Naive thymus-derived CD4-positive, alpha-beta T cell (primary cell): ENCODE measurements at places on chromosomes 4 and X. TPM values are rescaled to one million over a fixed set of nuclear protein-coding genes. Genes with fewer than 3 reads are reported as not detected.
A peak's percentile ranks its signal among the peaks of the same experiment; 100 is the strongest.

DNA sequence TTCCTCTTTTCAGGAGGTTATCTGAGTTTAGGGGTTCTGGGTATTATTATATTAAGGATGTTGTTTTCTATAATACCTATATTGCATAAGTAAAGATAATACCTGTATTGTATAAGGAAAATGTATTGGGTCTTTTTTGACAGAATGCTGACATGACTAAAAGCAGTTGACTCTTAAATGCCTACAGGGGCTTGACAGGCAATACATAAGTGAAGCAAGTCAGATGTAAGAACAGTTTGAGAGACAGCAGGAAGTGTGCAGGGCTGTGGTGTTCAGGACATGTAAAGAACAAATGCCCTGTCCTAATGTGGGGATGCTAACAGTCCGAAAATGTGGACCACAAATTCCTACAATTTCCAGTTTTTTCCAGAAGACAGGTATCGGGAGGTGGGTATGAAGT lies 30.2 kb upstream of the NDST3 start:
- DNase-seq = no peak
- no peak overlapping the region for H3K4me3 ChIP-seq
- no peaks in the 10 kb centered on the region for H3K36me3 ChIP-seq
- no peaks in the 10 kb centered on the region for H3K27me3 ChIP-seq
- H3K4me1 ChIP-seq = no peaks in the 10 kb centered on the region

DNA sequence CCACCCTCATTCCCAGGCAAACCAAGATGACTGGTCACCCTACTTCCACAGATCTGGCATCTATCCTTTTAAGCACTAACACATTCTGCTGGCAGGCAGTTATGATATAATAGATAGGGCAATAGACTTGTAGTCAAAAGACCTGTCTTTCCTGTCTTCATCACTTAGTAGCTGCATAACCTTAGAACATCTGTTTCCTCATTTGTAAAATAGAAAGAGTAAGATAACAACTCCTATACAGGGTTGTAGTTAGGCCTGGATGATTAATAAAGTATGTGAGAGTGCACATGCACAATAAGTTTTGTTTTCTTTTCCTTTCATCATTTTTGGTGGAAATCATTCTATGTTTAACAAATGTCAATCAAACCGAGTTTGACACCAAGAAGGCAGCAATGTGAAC lies 72.1 kb downstream of the GPR82 start:
- H3K27ac ChIP-seq = no peak overlapping the region
- no peak overlapping the region for H3K4me3 ChIP-seq
- no peak for DNase-seq
- H3K27me3 ChIP-seq = no peaks in the 10 kb centered on the region

DNA sequence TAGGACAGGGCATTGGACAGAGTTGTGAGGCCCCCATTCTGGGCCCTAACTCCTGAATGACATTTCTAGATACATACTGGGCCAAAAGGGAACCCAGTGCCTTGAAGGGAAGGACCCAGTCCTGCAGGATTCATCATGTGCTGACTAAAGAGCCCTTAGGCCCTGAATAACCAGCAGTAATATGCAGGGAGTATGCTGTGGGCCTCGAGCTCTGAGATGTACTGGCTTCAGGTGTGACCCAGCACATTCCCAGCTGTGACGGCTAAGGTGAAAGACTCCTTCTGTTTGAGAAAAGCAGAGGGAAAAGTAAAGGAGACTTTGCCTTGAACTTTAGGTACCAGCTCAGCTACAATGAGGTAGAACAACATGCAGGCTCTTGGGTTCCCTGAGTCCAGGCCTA lies 138.2 kb upstream of the HUWE1 start:
- no peaks in the 10 kb centered on the region for H3K36me3 ChIP-seq
- H3K27ac ChIP-seq = no peak overlapping the region
- H3K4me3 ChIP-seq = no peak overlapping the region
- no peak for DNase-seq

PROM1 gene
- polyA plus RNA-seq = not detected

ARHGEF9 gene
- polyA plus RNA-seq = 9.6 TPM

DNA sequence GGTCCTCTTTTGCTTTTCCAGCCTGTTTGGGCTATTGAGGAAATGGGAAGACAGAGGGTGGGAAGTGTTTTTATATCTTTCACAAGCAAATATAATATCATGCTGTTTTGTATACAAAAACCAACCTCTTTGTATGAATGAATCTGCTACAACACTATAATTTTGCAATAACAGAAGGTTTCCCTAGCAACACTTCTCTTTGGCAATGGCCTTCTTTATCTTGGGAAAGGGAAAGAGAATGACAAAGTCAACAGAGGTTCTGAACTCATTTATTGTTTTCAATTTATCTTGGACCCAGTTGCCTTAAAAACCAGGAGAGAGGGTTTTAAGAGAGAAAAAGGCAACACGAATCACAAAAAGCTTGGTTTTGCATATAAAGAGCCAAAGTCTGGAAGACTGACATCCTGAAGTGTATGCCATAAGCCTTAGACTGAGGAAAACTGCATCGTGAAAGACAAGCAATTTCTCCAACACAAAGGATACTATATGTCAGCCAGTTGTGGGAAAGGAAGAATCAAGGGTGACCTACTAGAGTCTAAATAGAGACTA lies 121.8 kb upstream of the FAM241A start:
- DNase-seq = no peak
- H3K27me3 ChIP-seq = no peaks in the 10 kb centered on the region
- no peak overlapping the region for H3K27ac ChIP-seq
- H3K4me3 ChIP-seq = no peak overlapping the region
- H3K36me3 ChIP-seq = no peaks in the 10 kb centered on the region

DNA sequence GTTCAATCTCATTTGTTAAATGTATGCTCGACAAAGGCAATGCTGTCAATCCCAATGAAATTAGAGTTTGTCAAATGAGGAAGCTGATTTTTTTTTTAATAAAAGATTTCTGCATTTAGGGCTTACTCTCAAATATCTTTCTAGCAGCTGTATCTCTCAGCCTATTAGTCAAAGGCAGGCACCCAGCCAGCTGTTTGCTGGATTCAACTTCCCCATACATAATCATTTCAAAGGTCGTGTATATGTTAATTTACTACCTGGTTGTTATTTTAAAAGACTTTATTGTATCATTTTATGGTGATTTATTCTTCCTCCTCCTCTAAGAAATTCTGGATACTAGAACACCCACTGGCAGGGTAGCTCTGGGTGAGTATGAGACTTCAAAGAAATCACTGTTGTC lies 27.1 kb downstream of the RAI2 start:
- no peak overlapping the region for H3K4me3 ChIP-seq
- H3K27ac ChIP-seq = no peak overlapping the region
- no peaks in the 10 kb centered on the region for H3K36me3 ChIP-seq
- H3K27me3 ChIP-seq = no peaks in the 10 kb centered on the region
- no peak for DNase-seq

- no peak overlapping the region for H3K4me3 ChIP-seq
- DNase-seq = no peak
- H3K36me3 ChIP-seq = no peaks in the 10 kb centered on the region
- peak overlapping the region; percentile 68 for H3K27ac ChIP-seq
- peaks cover 39% of the 10 kb centered on the region for H3K4me1 ChIP-seq
Measured at GRCh38 chr4:38320343-38320695, 343.7 kb upstream of the KLF3 start.

SORCS2 gene
- polyA plus RNA-seq = not detected

DNA sequence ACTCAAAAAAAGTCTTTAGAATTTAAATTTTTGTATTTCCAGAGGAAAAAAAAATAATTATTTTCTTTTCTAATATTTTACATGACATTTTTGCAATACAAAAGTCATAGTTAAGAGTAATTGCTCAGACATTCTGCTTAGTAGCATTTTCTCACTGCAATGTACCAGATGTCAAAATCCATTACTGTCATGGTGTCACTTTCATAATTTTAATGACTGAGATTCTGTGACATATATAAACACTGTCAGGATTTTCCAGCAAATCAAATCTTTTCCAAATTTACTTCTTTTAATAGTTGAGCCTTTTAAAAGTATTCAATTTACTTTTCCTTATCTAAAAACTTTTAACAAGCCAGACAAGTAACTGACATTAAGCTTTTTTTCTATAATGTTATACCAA lies 422.7 kb downstream of the GRIA2 start:
- no peak overlapping the region for H3K27ac ChIP-seq
- no peaks in the 10 kb centered on the region for H3K4me1 ChIP-seq
- H3K4me3 ChIP-seq = no peak overlapping the region
- H3K27me3 ChIP-seq = no peaks in the 10 kb centered on the region

DNA sequence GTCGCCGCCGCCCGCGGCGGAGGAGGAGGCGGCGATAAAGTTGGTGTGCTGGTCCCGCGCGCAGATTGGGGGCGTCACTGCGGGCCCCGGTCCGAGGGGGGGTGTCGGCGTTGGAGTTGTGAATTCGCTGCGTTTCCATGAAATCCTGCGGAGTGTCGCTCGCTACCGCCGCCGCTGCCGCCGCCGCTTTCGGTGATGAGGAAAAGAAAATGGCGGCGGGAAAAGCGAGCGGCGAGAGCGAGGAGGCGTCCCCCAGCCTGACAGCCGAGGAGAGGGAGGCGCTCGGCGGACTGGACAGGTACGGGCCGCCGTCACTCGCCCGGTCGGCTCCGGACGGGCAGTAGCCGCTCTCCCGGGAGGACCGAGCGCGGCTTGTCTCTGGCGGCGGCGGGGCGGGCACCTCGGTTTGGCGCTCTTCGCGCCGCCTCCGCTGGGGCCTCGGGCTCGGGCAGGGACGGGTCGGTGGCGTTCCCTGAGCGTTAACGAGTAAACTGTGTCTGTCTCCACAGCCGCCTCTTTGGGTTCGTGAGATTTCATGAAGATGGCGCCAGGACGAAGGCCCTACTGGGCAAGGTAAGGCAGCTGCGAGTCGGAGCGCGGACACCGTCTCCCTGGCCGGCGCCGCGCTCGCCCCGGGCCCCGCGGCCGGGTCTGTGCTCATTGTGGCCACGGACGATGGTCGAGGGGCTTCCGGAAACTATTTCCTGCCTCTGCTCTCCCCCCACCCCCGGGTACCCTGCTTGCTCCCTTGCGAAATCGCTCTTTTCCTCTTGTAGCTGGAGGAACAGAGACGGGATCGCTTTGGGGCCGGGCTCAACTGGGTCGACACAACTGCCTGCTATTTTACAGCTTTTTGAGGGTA lies 658 bp downstream of the KDM6A start:
- no peaks in the 10 kb centered on the region for H3K36me3 ChIP-seq
- H3K4me3 ChIP-seq = peak overlapping the region; percentile 89
- no peaks in the 10 kb centered on the region for H3K27me3 ChIP-seq
- peak; percentile 51 for DNase-seq
- H3K27ac ChIP-seq = peak overlapping the region; percentile 100

DNA sequence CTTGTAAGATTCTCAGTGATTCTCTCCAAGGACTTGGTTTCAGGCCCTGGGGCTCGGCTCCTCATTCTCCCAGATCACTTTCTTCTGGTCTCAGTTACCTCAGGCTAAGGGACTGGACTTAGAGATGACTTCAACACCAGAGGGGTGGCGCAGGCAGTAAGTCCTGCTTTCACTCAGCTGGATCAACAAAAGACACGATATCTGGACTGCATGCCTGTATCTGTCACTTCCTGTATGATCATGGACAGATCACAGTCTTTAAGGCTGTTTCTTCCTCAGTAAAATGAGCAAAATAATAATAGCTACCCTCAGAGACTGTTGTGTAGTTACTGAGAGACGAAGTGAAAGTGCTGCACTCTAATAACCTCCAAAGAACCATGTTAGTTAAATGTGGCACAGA lies 19.5 kb upstream of the CXCR3 start:
- H3K4me3 ChIP-seq = no peak overlapping the region
- no peaks in the 10 kb centered on the region for H3K36me3 ChIP-seq
- no peaks in the 10 kb centered on the region for H3K27me3 ChIP-seq

- H3K36me3 ChIP-seq = no peaks in the 10 kb centered on the region
- no peaks in the 10 kb centered on the region for H3K27me3 ChIP-seq
- no peak overlapping the region for H3K27ac ChIP-seq
- no peaks in the 10 kb centered on the region for H3K4me1 ChIP-seq
- no peak for DNase-seq
Measured at GRCh38 chr4:39616651-39617050, 22.0 kb downstream of the SMIM14 start.

DNA sequence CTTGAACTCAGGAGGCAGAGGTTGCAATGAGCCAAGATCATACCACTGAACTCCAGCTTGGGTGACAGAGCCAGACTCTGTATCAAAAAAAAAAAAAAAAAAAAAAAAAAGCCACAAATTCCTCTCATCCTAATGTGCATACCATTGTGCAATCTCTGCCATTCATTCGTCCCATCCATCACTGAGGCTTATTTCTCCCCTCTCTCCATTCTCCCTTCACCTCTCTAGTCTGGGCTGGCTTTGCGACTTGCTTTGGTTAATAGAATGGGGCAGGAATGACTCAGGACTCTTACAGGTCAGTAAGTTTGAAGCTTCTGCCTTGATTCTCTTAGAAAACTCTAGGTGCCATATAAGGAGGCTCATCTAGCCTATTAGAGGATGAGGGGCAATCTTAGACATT lies 60.3 kb upstream of the DDX3X start:
- no peak overlapping the region for H3K27ac ChIP-seq
- H3K4me1 ChIP-seq = no peaks in the 10 kb centered on the region
- no peak for DNase-seq

DNA sequence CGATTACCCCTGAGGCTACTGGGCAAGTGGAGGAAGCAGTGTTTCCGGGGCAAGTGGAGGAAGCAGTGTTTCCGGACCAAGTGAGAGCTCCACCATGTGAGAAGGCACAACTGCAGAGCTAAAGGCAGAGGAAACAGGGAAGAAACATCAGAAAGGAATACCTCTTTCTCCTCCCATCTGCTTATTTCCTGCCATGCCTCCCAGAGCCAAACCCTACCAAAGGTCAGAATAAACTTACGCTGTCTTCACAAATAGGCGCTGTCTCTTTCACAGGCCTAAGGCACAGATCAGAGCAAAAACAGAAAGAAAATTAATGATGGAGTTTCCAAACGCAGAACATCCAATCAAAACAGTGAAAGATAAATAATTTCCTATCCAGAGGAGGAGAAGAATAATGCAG lies 153.0 kb downstream of the ATOH1 start:
- no peaks in the 10 kb centered on the region for H3K36me3 ChIP-seq
- DNase-seq = no peak
- H3K27ac ChIP-seq = no peak overlapping the region
- no peaks in the 10 kb centered on the region for H3K4me1 ChIP-seq

DNA sequence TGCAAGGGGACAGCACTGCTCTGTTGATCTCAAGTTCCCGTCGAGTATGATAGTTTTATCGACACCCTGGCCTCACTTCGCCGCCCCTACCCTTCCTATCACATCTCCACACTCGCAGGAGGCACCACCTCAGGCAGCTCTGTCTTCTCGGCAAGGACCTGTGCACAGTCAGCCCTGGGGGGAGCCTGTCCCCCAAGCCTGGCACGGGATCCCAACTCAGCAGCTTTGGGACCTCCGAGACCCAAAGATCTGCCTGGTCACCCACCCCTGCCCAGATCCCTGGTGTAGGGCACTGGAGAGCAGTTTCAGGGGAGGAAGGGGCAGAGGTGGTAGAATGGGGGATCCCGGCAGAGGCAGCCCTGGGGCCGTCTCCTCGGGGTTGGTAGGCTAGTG lies 18.0 kb upstream of the UBA1 start:
- H3K27ac ChIP-seq = no peak overlapping the region
- DNase-seq = no peak
- no peaks in the 10 kb centered on the region for H3K36me3 ChIP-seq
- no peak overlapping the region for H3K4me3 ChIP-seq
- no peaks in the 10 kb centered on the region for H3K27me3 ChIP-seq

GRCh38 chr4:15901998-15902397 lies 36.5 kb downstream of the FGFBP1 start:
- no peak overlapping the region for H3K27ac ChIP-seq
- H3K27me3 ChIP-seq = no peaks in the 10 kb centered on the region
- DNase-seq = no peak
- no peaks in the 10 kb centered on the region for H3K4me1 ChIP-seq

GRCh38 chr4:176818531-176818930 lies 25.8 kb upstream of the VEGFC start:
- H3K27me3 ChIP-seq = no peaks in the 10 kb centered on the region
- no peak overlapping the region for H3K27ac ChIP-seq
- H3K36me3 ChIP-seq = no peaks in the 10 kb centered on the region
- no peak for DNase-seq
- H3K4me3 ChIP-seq = no peak overlapping the region

SLITRK2 gene
- not detected for polyA plus RNA-seq
